Mesothelial cell of epicardium (in vitro differentiated cells): ENCODE measurements at places on chromosomes 13 and 19.

- H3K27ac ChIP-seq: peak overlapping the region; percentile 100
- peak overlapping the region; percentile 86 for H3K4me3 ChIP-seq
- no peaks in the 10 kb centered on the region for H3K36me3 ChIP-seq
- H3K4me1 ChIP-seq: peaks cover 45% of the 10 kb centered on the region
These were observed 255.9 kb upstream of the STARD13 start for GRCh38 chr13:33541456-33541855.

- H3K27me3 ChIP-seq: peaks cover 20% of the 10 kb centered on the region
- H3K36me3 ChIP-seq: no peaks in the 10 kb centered on the region
These were observed 11.6 kb upstream of the ZBTB45 start for GRCh38 chr19:58531034-58531840.

DNA sequence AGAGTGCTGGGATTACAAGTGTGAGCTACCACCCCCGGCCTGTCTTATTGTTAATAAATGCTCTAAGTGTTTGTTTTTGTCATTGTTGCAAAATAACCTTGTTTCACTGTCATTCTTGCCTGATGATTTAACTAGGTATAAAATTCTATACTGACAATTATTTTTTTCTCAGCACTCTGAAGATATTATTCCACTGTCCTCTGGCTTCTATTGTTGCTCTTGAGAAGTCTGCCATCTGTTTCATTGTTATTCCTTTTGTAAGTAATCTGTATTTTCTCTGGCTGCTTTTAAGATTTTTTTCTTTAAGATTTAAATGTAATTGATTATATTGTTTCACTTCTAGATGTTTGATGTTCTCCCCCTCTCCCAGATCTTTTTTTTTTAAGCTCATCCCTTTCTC, 17.6 kb downstream of the ZNF420 start:
- no peaks in the 10 kb centered on the region for H3K27me3 ChIP-seq
- no peak overlapping the region for H3K27ac ChIP-seq
- H3K4me3 ChIP-seq: no peak overlapping the region
- H3K36me3 ChIP-seq: peaks cover 92% of the 10 kb centered on the region
- no peaks in the 10 kb centered on the region for H3K4me1 ChIP-seq

DNA sequence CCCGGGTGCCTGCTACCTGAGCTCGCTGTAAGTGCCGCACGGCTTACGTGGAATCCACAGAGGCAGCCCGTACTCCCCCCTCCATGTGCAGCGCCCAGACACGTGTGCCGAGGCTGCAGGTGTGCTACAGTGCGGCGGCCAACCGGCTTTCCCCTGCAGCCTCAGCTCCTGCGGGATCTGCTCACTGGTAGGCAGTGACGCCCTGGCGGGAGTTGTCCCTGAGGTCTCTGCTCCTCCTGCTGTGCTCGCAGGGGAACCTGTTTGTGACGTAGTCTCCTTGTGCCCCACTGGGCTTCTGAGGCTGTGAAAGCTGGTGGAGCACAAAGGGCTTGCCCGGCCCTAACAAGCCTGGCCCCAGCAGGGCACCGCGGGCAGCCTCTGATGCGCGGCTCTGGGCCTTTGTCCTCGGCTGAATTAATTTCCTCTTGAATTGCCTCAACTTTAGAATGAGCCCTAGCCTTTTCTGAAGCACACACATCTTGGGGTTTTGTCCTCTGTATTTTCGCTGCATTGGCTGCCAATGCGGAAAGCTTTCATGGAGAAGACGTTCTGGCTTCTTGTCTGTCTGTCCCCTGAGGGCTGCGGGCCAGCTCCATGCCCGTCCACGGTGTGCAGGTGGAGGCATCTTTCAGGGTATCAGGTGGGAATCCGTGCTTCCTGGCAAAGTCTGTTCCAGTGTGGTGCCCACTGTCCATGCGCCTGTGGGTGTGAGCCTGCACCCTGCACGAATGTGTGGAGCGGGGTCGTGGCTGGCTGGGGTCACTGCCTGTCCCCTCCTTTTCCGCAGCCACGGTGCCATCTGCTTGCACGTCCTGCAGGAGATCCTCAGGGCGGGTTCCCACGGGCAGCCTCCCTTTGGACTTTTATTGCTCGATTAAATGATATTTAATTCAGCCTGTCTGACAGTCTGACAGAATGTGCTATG, 77.3 kb upstream of the MCF2L start:
- peaks cover 16% of the 10 kb centered on the region for H3K4me1 ChIP-seq
- peaks cover 51% of the 10 kb centered on the region for H3K27me3 ChIP-seq

DNA sequence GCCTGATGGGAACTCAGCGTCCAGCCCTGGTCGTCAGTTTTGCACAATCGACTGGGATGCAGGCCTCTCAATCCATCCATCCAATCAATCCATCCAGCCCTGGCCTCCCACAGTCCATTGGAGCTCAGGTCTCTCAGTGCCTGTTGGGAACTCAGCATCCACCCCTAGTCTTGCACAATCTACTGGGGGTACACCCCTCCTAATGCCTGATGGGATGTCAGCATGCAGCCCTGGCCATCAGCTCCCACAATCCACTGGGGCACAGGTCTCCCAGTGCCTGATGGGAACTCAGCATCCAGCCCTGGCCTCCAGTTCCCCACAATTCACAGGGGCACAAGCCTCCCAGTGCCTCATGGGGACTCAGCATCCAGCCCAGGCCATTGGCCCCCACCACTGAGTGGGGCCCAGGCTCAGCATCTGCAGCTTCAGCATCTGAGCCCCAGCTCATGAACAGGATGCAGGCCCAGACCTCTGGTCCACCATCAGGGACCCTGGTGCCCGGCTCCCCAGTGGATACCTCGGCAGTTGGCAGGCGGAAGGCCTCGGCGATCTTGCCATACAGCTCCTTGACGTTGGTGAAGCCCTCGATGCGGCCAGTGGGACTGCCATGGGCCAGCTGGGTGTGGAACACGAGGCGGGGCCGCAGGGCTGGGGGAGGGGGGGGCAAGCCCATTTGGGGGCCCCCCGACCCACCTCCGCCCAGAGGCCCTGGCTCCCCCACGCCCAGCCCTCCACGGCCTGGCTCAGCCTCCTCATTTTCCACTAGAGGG, 7.2 kb upstream of the PTGER1 start:
- H3K4me3 ChIP-seq: no peak overlapping the region
- no peaks in the 10 kb centered on the region for H3K27me3 ChIP-seq
- H3K27ac ChIP-seq: no peak overlapping the region
- peaks cover 12% of the 10 kb centered on the region for H3K4me1 ChIP-seq

- DNase-seq: no peak
- peak overlapping the region; percentile 71 for H3K27ac ChIP-seq
- H3K36me3 ChIP-seq: peaks cover 10% of the 10 kb centered on the region
- H3K4me1 ChIP-seq: peaks cover 50% of the 10 kb centered on the region
- H3K27me3 ChIP-seq: no peaks in the 10 kb centered on the region
These were observed 102.0 kb downstream of the FOXO1 start for GRCh38 chr13:40564342-40565001.

DNA sequence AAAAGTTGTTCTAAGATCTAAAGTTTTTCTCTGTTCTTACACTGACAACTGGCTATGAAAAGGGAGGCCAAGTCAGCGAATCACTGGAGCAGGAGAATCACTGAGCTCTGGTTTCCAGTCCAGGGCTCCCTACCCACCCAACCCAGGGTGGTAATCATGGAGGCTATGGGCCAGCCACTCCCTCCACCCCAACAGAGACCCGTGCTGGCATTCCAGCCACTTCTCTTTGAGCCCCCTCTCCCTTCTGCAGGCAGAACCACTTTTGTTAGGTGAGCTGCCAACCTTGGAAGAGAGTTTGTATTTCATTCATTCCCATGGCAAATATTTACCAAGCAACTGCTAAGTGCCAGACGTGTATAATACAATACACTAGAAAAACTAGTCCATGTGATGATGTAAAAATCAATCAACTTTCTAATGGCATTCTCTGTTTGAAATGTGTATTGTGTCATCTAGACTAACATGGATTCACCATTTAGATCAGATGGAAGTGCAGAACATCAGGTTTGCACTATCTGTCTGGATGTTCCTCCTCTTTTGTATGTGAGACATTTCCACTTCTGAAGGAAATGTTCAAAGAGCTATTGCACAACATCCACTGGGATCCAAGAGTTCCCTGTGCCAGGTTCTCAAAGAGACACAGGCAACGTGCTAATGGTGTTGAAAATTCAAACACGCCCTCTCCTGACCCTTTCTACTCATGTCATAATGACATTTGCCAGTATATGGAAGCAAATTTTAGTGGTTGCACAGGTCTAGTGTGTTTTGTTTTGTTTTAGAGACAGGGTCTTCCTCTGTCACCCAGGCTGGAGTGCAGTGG, 5.3 kb downstream of the MLNR start:
- H3K4me1 ChIP-seq: peaks cover 2% of the 10 kb centered on the region
- no peak overlapping the region for H3K27ac ChIP-seq
- peaks cover 60% of the 10 kb centered on the region for H3K27me3 ChIP-seq
- H3K4me3 ChIP-seq: no peak overlapping the region
- no peaks in the 10 kb centered on the region for H3K36me3 ChIP-seq

GRCh38 chr13:112756081-112756480, 66.2 kb downstream of the ATP11A start:
- DNase-seq: no peak
- no peaks in the 10 kb centered on the region for H3K27me3 ChIP-seq

- no peak within 1 kb of the TSS for H3K27ac ChIP-seq
- H3K4me3 ChIP-seq: no peak within 1 kb of the TSS
- peaks cover 20% of the 10 kb centered on the region for H3K27me3 ChIP-seq
- DNase-seq: no peak
- no peaks in the 10 kb centered on the region for H3K36me3 ChIP-seq
These were observed at the start of gene KASH5 for GRCh38 chr19:49387936-49388372. TSS of gene KASH5 (plus strand) at chr19:49388249. CDS start at chr19:49390884, 2,635 bp downstream.

DNA sequence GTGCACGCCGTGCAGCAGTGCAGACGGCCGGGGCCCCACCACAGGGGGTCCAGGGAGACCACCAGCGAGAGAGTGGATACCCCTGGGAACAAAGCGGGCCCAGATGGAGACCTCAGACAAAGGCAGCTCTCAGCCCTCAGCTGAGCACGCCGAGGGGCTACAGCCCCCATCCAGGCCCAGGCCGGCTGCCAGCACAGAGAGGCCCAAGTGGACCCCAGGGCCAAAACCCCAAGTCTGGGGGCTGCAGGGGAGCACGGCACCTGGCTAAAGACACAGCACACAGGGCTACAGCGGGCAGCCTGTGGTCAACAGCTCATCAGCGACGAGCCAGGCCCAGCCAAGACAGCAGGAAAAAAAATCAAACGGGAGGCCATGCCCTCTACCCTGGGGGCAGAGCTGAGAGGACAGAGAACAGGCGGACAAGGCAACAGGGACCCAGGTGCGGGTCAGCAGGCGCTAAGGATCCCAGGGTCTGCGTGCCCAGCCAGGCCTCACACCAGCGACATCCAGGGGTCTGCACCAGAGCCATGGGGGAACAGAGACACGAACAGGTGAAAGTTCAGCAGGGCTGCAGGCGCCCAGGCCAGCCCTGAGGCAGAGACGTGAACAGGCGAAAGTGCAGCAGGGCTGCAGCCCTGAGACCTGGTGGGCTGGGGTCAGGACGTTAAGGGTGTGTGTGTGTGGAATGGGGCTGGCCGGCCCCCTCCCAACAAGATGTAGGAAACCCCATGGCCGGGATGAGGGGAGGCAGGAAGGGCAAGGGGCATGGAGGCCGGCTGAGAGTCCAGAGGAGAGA, 34.3 kb downstream of the RASA3 start:
- H3K4me1 ChIP-seq: peaks cover 29% of the 10 kb centered on the region
- peak overlapping the region; percentile 54 for H3K27ac ChIP-seq
- no peaks in the 10 kb centered on the region for H3K27me3 ChIP-seq
- H3K36me3 ChIP-seq: peaks cover 6% of the 10 kb centered on the region
- DNase-seq: no peak
- no peak overlapping the region for H3K4me3 ChIP-seq

DNA sequence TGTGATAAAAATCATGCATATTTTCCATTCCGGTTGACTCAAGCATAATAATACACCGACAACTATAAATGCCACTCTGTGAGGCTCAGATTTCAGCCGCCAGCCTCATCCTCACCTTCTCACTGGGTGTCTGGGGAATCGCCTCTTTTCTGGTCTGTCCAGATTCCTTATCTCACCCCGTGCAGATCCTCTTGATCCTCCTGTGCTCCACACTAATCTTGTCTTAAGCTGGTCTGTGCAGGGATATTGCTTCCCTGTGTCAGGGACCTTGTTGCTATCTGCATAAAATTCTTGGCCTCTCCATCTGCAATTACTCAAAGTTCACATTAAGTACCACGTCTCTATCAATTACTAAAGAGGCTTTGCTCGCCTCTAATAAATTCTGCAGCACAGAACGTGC, 116.6 kb upstream of the SPACA7 start:
- no peak for DNase-seq
- H3K27me3 ChIP-seq: peaks cover 55% of the 10 kb centered on the region
- H3K36me3 ChIP-seq: no peaks in the 10 kb centered on the region
- H3K4me3 ChIP-seq: no peak overlapping the region

DNA sequence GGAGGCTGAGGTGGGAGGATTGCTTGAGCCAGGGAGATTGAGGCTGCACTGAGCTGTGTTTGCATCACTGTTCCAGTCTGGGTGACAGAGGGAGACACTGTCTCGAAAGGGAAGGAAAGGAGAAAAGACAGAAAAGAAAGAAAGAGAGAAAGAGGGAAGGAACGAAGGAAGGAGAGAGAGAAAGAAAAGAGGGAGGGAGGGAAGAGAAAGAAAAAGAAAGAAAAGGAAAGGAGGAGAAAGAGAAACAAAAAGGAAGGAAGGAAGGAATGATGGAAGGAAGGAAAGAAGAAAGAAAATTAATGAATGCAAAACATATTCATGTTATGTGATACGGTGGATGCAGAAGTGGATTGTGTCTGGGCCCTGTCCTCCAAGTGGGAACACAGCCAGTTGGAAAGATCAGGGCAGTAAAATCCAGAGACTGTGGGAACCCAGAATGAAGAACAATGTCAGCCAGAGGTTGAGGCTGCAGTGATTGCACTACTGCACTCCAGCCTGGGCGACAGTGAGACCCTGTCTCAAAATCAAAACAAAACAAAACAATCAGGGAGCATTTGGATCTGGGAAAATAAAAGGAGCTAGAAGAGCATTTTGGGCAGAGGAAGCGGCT, 6.2 kb downstream of the PHLDB3 start:
- peak overlapping the region; percentile 79 for H3K27ac ChIP-seq
- no peak overlapping the region for H3K4me3 ChIP-seq
- peaks cover 14% of the 10 kb centered on the region for H3K4me1 ChIP-seq
- H3K27me3 ChIP-seq: no peaks in the 10 kb centered on the region
- peaks cover 21% of the 10 kb centered on the region for H3K36me3 ChIP-seq

- DNase-seq: no peak
- peaks cover 14% of the 10 kb centered on the region for H3K4me1 ChIP-seq
- H3K4me3 ChIP-seq: no peak overlapping the region
- no peak overlapping the region for H3K27ac ChIP-seq
These were observed 38.7 kb downstream of the KATNAL1 start for GRCh38 chr13:30268673-30269072.

- peaks cover 3% of the 10 kb centered on the region for H3K27me3 ChIP-seq
- no peaks in the 10 kb centered on the region for H3K36me3 ChIP-seq
- H3K4me1 ChIP-seq: peaks cover 16% of the 10 kb centered on the region
- H3K27ac ChIP-seq: no peak overlapping the region
- peak overlapping the region; percentile 49 for H3K4me3 ChIP-seq
These were observed 8.8 kb upstream of the BBC3 start for GRCh38 chr19:47239610-47240296.
